Hair follicular keratinocyte (primary cell): ENCODE measurements at places on chromosomes 2 and 18. TPM values are rescaled to one million over a fixed set of nuclear protein-coding genes. Genes with fewer than 3 reads are reported as not detected.

Gene MOGAT1
- total RNA-seq, result not detected in 2 replicates

Gene BOK
- total RNA-seq, result 36.3 and 41.2 TPM in 2 replicates

Gene REEP1
- total RNA-seq, result 0.16 TPM in 1 of 2 replicates, not detected in the other

Gene ECEL1
- total RNA-seq, result not detected in 2 replicates

Gene FAM237A
- not detected in 2 replicates for total RNA-seq

Gene ACSL3
- total RNA-seq, result 83.6 and 89.9 TPM in 2 replicates

Gene ZNF396
- total RNA-seq, result 0.08 and 0.15 TPM in 2 replicates

Gene DSC3
- 64.9 and 106 TPM in 2 replicates for total RNA-seq

Gene SOX11
- total RNA-seq, result 0.08 TPM in 1 of 2 replicates, not detected in the other

Gene SKOR2
- not detected in 2 replicates for total RNA-seq

Gene MFSD6
- total RNA-seq, result 22.4 and 23.8 TPM in 2 replicates

Gene SULT6B1
- not detected in 2 replicates for total RNA-seq

Gene PXDN
- 65.5 and 133 TPM in 2 replicates for total RNA-seq
